ENCODE measurements at places on chromosomes 11 and 22.
A peak's percentile ranks its signal among the peaks of the same experiment; 100 is the strongest.

GRCh38 chr11:73240190-73240781 lies 22.2 kb downstream of the P2RY2 start:
- DNase-seq: no peak

- no peak for DNase-seq
These were observed 1.2 kb downstream of the CSRP3 start for GRCh38 chr11:19200410-19201201.

DNA sequence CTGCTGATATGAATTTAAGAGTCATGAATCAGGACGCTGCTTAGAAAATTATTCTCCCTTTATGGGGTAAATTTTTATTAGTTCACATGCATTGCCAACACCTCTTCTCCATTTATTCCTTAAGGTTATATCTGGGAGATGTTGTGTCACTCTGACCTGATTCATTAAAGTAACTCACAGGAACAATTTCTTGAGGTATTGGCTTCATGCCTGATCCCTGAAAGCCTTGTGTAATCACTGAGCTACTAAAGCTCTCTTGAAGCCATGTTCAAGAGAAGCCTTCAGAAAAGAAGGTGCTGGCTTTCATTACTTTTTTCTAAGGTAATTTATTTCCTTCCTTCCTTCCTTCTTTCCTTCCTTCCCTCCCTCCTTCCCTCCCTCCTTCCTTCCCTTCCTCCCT lies 420.6 kb downstream of the RAB38 start:
- no peak for DNase-seq

- no peak for DNase-seq
These were observed 106.4 kb upstream of the TENM4 start for GRCh38 chr11:79547256-79547655.

DNA sequence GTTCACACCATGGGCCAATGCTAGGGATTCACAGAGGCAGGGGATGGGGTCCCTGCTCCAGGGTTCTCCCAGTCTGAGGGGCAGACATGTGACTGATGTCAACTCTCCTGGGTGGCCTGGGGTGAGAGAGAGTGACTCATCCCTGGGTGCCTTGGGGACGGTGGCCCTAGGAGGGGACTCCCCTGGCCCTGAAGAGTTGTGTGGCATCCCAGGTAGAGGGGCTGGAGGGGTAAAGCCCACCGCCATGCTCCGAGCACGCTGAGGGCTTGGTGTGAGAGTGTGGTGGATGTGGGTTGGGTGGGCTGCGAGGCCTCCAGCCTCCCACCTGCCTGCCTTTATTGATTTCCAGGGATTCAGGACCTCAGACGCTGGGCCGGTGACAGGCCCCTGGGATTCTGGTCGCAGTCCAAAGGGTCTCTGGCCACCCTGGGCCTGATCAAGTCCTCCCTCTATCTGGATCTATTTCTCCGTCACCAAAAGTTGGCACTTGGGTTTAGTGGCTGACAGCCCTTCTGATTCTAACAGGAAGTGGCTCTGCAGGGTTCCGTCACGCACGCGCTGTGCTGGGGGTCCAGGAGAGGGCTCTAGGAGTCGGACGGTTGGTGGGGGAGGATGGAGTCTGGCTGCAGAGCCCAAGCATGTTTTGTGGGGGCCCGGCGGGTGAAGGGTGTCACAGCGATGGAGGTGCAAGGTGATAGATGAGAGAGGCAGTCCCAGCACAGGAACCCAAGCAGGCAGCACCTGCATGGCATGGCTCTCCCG lies 27.3 kb upstream of the WNT7B start:
- DNase-seq: no peak

DNA sequence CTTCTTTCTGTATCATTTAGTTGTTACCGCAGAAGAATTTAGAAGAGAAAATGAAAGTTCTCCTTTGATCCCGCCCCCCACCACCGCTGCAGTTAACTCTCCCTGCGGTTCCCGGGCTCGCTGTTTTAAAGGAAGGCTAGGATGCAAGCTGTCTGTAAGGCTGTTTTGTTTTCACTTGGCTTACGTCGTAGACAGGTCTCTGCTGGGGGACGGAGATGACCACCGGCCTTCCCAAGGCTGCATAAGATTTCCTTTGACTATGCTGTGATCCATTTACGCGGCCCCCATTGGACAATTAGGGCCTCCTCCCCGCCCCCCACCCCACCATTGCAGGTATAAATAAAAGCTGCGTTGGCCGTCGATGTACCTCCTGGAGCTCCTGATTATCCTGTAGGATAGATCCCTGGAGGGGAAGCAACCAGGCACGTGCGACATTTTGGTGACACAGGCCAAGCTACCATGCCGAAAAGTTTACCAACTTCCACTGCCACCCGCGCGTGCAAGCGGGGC lies 1.4 kb upstream of the CPT1A start:
- DNase-seq: peak; percentile 53

- no peak for DNase-seq
These were observed 3.8 kb upstream of the FADS3 start for GRCh38 chr11:61895046-61895717.

DNA sequence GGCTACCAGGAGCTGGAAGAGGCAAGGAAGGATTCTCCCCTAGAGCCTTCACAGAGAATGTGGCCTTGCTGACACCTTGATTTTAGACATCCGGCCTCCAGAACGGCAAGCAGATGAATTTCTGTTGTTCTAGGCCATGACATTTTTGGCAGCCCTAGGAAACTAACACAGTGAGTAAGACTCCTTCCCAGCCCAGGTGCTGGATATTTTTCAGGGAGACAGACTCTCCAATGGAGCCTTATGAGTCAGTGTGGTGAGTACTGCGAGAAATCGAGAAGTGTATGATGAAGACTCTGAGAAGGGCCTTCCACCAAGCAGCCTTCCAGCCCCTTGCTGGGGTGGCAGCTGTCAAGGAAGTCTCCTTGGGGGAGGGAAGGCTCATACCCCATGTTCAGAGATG lies 114.4 kb downstream of the OSBP2 start:
- no peak for DNase-seq

DNA sequence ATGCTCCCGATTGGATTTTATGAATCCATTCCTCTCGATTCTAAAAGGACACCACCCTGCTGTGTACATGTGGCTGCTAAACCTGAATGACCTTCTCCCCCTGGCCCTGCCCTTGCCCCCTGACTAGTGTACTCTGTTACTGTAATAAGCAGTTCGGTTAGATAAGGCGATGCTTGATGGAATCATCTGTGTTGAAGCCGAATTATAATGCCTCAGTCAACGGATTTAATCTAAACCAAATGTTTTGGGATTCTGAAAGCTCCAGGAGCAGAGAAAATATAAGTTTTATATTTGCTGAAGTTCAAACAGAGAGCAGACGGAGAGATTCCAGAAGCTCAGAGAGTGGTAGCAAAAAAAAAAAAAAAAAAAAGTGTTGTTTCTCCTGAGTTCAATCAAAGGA lies 275.4 kb upstream of the MPPED2 start:
- DNase-seq: no peak
